ENCODE measurements at places on chromosomes 13 and 19. TPM values are rescaled to one million over a fixed set of nuclear protein-coding genes. Genes with fewer than 3 reads are reported as not detected.

DNA sequence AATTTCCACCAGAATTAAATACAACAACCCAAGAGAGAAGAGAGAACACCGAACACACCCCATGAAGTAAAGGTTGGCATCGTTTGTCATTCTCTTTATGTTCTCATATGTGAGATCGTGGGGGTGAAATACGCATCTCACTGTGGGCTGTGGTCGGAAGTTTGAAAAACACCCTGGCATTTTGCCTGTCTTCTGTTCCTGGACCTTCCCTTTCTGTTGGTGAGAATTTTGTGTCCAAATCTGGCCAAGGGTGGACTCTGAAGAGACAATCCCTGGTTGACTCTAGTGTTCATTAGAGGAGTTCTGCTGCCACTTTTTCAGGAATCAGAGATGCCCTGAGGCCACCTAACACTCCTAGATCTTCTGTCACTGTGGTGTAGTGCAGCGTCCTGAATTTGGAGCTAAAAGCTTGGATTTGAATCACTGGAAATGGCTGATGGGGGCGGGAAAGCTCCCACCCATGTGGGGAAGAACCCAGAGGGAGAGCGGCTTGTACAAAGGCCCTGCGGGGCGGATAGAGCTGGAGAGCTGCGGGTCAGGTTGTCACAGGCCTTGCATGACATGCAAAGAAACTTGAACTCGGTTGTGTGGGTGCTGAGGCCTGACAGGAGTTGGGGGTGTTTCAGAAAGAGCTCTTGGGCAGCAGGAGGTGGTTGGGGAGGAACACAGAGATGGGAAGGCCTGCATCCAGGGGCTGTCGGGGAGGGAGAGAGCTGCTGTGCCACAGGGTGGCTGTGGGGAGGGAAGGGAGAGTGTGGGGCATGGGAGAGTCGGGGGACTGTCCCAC is 11.1 kb upstream of the SPATA13 start:
- no peak overlapping the region for H3K4me3 ChIP-seq
- H3K27ac ChIP-seq, result peak overlapping the region; percentile 82
- no peaks in the 10 kb centered on the region for H3K36me3 ChIP-seq
- H3K4me1 ChIP-seq, result peaks cover 16% of the 10 kb centered on the region
- DNase-seq, result no peak

Gene ZNF816
- 10.6 TPM for total RNA-seq

DNA sequence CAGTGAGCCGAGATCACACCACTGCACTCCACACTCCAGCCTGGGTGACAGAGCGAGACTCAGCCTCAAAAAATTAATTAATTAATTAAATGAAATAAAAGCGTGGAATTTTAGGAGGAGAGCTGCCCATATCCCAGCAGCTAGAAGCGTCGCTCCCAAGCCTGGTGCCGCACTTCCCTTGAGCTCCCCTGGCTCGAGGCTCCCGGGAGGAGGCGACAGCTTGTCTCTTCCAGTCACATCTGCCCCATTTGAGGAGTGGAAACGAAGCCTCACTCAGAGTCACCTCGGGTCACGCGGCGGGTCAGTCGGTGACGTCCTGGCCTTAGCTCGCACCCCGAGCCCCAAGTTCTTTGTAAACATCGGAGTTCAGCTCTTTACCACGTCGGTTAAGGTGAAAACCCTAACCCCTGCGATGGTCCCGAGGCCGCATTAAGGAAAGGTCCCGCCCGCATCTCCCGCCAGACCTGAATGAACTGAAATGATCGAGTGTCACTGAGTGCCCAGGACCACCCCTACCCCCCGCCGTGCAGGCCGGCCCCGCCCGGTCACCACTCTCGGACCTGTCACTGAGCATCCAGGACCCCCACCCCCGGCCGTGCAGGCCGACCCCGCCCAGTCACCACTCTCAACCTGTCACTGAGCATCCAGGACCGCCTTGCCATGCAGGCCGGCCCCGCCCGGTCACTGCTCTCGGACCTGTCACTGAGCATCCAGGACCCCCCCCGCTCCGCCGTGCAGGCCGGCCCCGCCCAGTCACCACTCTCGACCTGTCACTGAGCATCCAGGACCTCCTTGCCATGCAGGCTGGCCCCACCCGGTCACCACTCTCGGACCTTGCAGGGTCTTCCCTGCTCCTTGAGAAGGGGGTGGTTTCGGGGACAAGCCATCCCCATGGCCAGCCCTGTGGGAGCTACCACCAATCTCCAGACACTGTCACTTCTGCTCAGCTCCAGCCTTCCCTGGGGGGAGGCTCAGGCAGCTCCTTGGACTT is 176.9 kb downstream of the KDM4B start:
- H3K27me3 ChIP-seq, result no peaks in the 10 kb centered on the region
- peaks cover 13% of the 10 kb centered on the region for H3K36me3 ChIP-seq
- no peak overlapping the region for H3K27ac ChIP-seq
- DNase-seq, result no peak
- H3K4me3 ChIP-seq, result no peak overlapping the region
- H3K4me1 ChIP-seq, result peaks cover 14% of the 10 kb centered on the region

GRCh38 chr13:24039621-24040475 is 120.7 kb upstream of the SPATA13 start:
- H3K36me3 ChIP-seq, result no peaks in the 10 kb centered on the region
- H3K27me3 ChIP-seq, result peaks cover 17% of the 10 kb centered on the region
- no peak for DNase-seq
- no peak overlapping the region for H3K4me3 ChIP-seq
- no peak overlapping the region for H3K27ac ChIP-seq

Gene ONECUT3
- total RNA-seq, result not detected

Gene NKG7
- not detected for total RNA-seq

- no peak for DNase-seq
- H3K27me3 ChIP-seq, result no peaks in the 10 kb centered on the region
- no peak overlapping the region for H3K4me3 ChIP-seq
- H3K4me1 ChIP-seq, result no peaks in the 10 kb centered on the region
- no peak overlapping the region for H3K27ac ChIP-seq
Measured at GRCh38 chr13:73730014-73730413, 404.2 kb downstream of the KLF12 start.

DNA sequence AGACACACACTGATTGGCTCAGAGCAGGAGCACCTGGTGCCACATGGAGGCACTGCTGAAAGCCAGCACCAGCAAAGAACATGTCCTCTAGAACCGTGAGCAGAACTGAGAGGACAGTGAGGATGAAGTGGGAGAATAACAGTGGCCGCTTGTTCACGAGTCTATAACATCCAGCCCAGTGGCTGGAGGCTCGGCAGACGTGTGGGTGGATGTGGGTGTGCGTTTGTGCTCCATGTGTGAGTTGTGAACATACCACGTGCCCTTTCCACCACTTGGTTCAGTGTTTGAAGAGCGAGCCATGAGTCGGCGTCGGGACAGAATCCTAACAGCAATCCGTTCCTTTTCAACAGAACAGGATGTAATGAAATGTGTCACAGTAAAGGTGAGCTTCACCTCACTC is 113.0 kb downstream of the SOX1 start:
- H3K4me3 ChIP-seq, result no peak overlapping the region
- DNase-seq, result no peak
- no peaks in the 10 kb centered on the region for H3K36me3 ChIP-seq
- H3K27me3 ChIP-seq, result no peaks in the 10 kb centered on the region
- H3K27ac ChIP-seq, result no peak overlapping the region
- no peaks in the 10 kb centered on the region for H3K4me1 ChIP-seq

DNA sequence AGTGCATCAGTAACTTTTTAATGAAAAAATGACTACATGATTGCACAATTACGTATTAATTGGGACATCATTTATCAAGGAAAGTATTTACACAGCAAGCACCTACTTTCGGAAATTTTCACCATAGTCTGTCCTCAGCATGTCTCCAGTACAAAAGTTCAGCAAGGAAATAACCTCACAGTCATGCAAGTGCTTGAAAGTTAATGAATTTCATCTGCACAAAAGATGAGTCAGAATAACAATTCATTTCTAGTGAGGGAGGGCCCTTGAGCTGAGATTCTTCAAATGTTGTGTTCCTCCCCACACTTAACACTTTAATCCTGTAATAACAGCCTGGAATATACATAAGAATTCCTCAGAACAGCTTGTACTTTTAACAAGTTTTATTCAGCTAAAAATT is 49.0 kb upstream of the OXGR1 start:
- H3K36me3 ChIP-seq, result no peaks in the 10 kb centered on the region
- no peaks in the 10 kb centered on the region for H3K27me3 ChIP-seq
- peak overlapping the region; percentile 16 for H3K4me3 ChIP-seq

DNA sequence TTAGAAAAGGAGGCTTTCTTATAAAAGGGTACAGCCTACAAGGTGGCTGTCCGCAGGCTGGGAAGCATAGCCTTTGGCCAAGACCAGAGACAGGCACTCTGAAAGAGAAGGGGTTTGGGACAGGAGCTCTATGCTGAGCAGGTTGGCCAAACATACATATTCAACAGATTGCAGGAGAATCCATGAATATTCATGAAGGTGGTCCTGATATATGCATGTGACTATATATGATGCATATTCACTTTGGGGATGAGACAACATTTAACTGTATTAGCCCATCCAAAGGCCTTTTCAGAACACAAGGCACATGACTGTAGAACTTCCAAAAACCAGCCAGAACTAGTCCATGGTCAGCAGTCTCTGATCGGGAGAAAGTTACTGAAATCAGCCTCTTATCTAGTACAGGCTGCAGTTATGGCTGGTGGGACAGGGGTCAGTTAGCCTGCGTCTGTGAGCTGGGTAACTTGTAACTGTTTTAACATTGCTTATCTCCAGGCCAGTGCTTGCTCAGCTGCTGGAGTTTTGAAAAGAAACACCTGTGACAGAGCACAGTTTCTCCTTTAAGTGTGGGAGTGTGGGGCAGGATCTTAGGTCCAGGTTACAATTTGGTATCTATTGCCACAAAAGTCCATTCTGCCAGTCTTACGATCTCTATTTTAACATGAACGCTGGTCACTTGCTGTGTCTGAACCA is 924.2 kb downstream of the UQCRFS1 start:
- no peaks in the 10 kb centered on the region for H3K27me3 ChIP-seq
- H3K36me3 ChIP-seq, result no peaks in the 10 kb centered on the region
- no peak for DNase-seq
- H3K27ac ChIP-seq, result no peak overlapping the region
- no peak overlapping the region for H3K4me3 ChIP-seq

DNA sequence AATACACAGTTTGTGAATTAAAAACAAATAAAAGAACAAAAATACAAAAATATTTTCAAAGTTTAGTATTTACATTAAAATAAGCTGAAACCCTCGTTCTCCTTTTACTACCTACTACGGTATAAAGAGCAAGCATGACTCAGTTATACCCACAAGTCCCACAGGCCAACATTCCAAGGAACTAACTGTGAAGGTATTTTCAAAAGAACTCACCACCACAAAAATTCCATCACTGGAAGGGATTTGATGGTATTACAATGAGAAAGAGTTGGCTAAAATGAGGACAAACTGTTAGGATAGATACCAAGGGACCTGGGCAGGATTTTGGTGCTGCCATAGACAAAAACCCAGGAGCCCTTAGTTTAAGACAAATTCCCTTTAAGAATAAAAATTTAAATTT is 122.7 kb downstream of the TBC1D4 start:
- no peak overlapping the region for H3K27ac ChIP-seq
- no peaks in the 10 kb centered on the region for H3K36me3 ChIP-seq
- DNase-seq, result no peak
- H3K4me3 ChIP-seq, result no peak overlapping the region

Gene ZNF177
- 5.9 TPM for total RNA-seq

DNA sequence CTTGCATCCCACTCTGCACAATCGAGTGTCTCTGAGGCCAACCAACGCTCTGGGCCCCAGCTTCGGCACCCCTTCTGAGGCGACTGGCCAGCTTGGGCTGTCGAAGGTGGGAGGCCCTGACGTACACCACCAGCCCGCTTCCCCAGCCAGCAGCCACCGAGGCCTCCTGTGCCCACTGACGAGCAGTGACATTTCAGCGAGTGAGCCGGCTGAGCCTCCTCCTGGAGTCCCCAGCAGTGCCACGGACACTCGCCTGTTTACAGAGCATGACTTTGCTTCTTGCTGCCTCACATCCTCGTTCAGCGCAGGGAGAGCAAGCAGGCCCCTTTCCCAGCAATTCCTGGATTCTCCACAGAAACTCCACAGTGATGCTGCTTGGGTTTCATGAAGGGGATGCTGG is 240.2 kb upstream of the MAB21L1 start:
- DNase-seq, result no peak
- H3K4me3 ChIP-seq, result no peak overlapping the region
- no peaks in the 10 kb centered on the region for H3K27me3 ChIP-seq
- peaks cover 57% of the 10 kb centered on the region for H3K4me1 ChIP-seq
- no peak overlapping the region for H3K27ac ChIP-seq

DNA sequence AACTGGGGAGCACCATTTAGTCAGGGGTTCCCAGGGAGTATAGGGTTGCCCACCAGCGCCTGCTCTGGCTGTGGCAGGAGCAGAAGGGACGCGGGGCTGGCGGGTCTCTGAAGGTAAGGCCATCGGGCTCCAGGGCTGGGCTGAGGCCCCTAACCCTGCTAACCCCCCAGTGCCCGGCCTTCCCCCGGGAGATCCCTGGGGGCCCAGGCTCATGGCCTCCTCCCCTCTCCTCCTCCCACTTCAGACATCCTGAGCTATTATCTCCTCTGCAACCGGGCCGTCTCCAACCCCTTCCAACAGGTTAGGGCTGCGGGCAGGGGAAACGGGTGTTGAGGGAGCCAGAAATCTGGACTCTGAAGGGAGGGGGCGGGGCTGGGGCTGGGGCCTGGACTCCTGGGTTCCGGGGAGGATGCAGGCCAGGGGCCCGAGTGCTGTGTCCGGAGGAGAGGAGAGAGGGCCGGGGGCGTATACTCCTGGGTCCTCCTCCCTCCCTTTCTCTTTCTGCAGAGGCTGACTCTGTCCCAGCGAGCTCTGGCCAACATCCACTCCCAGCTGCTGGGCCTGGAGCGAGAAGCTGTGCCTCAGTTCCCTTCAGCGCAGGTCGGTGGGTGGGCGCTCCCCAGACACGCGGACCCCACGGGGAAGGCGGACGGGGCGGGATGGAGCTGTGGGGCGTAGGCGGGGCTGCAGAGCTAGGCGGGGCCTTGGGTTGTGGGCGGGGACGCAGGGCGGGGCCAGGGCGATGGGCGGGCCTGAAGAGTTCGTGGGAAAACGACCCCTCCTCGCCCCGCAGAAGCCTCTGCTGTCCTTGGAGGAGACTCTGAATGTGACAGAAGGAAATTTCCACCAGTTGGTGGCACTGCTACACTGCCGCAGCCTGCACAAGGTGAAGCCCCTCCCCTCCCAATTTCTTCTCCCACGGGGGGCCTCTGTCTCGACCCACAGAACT is 15.3 kb downstream of the TTYH1 start:
- DNase-seq, result no peak
- H3K4me3 ChIP-seq, result no peak overlapping the region
- peaks cover 2% of the 10 kb centered on the region for H3K36me3 ChIP-seq
- H3K4me1 ChIP-seq, result peaks cover 10% of the 10 kb centered on the region
- no peak overlapping the region for H3K27ac ChIP-seq
- H3K27me3 ChIP-seq, result peaks cover 2% of the 10 kb centered on the region

Data from osteocyte (in vitro differentiated cells).